Central memory CD4-positive, alpha-beta T cell (primary cell): ENCODE measurements at places on chromosomes 1 and 21.

DNA sequence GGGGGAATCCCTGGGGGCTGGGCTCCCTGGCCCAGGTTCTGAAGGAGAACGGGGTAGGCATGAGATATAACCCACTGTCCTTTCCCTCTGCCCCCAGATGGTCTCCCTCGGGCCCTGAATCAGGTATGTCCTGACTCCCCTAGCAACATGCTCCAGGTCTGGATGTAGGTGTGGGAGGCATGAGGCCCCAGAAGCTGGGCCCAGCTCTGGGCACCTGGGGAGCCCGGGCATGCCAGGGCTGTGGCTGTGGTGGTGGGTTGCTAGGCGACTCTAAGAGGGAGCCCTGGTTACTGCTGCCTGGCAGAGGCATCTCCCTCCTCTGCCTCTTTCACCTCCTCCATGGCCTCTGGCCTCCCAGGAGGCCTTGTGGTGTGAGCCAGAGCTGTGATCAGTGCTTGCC lies 16.2 kb downstream of the FOXO6 start:
- no peak for DNase-seq

DNA sequence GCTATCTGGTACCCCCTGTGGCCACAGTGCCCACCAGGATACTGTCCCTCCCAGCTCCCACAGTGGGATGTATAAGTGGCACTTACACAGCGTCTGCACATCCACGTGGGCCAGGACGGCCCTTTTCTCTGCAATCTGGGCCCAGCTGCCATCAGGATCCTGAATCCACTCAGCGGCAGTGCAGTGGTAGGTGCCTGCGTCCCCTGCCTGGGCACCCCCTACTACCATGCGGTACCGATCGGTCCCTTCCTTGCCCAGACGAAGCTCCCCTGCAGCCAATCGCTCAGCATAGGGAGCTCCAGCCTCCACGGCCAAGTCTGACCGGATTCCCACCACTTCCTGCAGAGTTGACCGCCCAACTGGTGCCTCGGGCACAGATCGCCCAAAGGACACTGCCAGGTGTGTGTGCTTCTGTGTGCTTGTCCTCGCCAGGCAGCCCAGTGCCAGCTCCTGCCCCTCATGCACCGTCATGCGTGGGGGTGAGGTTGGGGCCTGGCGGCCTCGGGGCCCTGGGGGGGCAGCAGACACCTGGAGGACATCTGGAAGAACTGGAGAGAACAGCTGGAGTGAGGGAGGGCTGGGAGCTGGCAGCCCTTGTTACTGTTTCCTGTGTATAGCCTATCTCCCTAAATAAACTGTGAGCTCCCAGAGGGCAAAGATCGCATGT lies 4.7 kb downstream of the IGSF8 start:
- no peak for DNase-seq

DNA sequence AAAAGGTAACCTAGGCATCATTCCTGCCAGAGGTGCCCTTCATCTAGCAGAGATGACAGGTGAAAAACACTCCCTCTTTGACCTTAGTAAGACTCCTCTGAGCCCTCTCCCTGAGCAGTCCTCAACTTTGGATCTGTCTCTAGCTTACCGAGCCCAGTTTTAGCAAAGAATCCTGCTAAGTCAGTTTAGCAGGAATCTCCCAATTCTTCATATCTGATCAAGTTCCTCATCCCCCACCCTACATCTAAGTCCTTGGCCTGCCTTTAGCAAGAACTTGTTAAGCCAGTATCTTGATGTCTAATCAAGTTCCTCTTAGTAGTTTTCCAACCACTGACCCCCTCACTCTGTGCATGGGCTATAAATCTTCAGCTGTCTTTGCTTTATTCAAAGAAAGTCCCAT lies 235.6 kb downstream of the OMA1 start:
- DNase-seq, result no peak

DNA sequence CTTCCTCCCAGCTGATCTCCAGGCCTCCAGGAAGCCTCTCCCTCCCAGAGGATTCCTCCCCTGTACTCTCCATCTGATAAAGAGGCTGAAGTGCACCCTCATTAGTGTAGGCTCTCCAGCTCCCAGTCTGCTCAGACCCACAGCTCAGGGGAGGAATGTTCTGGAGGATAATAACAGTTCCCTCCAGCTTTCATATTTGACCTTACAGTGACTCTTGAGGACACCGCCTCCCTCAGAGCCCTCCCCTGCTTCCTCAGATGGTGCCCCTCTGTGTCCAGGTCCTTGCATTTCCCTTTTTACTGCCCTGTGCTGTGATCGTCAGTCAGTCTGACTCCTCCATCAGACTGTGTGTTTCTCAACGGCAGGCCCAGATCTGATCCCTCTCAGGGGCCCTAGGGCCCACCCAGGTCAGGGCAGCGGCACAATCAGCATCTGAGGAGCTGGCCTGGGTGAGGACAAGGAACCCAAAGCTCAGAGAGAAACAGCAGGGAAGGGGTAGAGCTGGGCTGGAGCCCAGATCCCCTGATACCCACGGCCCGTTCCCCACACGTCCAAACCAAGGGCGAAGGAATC lies 1.1 kb upstream of the SHISAL2A start:
- no peak for DNase-seq

- DNase-seq, result no peak
Observed at GRCh38 chr1:37476460-37477197, 2.2 kb downstream of the ZC3H12A start.

GRCh38 chr1:93588206-93588605 lies 93.4 kb downstream of the BCAR3 start:
- no peak for DNase-seq

DNA sequence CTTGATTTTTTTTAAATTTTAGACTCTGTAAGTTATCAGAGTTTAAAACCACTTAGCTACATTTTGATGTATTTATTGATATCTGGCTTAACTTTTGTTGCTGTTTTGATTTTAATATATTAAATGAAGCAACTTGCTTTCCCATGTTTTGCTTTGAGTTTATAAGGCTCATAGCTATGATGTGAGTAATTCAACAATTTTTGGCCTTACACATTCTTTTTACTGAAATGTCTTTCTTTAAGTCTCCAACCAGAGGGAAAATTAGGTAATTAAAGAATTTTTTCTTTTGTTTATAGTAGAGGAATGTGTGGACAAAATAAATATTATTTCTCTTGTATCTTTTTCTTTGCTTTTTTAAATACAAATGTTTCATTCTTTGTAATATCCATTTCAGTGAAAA lies 258.3 kb upstream of the ADAMTS5 start:
- DNase-seq, result no peak

DNA sequence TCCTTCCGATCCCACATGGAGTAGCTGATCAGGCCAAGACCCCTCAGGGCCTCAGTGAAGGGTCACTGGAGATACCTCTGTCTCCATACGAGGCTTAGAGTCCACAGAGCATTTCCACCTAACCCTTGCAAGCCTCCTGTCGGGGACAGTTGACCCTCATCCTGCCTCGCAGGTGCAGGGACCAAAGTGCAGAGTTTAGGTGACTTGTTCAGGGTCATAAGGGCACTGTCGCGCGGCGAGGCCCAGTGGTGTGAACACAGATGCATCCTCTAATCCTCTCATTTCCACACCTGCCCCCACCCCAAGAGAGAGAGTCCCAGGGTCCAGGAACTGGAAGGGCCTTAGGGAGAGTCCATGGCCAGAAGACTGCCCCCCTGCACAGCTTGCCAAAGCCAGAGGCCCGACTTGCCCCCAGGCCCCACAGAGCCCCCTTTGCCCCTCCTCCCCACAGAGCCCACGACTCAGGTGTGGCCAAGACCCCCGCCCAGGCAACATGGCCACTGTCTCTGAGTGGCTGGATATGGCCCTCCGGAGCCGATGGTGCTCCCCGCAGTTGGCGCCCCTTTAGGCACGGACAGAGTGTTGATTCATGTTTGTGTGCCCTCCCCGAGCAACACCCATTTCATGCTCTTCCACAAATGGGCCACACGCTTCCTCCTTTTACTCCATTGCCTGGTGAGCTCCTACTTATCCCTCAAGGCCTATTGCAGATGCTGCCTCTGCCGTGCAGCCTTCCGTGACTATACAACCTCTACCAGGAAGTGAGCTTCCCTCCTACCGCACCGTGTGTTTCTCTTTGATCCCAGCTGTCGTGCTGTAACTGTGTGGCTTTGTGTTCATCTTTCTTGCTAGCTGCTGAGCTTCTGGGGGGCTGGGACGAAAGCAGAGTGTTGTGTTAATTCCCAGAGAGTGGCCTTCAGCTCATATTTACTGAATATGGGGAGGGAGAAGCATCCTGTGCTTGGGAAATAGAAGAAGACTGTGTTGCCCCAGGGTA lies 1.7 kb downstream of the TRPM2 start:
- DNase-seq, result no peak

- DNase-seq, result no peak
Observed at GRCh38 chr1:51534447-51534846, 15.4 kb upstream of the EPS15 start.

DNA sequence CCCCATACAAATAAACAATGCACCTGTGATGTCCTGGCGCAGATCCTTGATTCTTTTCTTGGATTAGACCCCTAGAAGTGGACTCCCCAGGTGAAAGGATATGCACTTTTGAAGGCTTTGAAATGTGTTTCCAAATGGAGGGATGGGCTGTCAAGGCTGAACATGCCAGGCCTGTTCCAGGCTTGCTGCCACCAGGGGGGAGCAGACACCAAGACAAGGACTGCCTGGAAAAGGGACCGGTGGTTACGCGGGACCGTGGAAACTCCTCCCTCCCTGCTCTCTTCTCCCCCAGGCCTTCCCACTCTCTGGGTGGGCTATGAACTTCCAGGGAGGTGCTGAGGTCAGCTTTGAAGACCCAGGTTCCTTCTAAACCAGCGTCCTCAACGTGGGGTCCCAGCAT lies 12.7 kb downstream of the C1QB start:
- DNase-seq, result no peak

DNA sequence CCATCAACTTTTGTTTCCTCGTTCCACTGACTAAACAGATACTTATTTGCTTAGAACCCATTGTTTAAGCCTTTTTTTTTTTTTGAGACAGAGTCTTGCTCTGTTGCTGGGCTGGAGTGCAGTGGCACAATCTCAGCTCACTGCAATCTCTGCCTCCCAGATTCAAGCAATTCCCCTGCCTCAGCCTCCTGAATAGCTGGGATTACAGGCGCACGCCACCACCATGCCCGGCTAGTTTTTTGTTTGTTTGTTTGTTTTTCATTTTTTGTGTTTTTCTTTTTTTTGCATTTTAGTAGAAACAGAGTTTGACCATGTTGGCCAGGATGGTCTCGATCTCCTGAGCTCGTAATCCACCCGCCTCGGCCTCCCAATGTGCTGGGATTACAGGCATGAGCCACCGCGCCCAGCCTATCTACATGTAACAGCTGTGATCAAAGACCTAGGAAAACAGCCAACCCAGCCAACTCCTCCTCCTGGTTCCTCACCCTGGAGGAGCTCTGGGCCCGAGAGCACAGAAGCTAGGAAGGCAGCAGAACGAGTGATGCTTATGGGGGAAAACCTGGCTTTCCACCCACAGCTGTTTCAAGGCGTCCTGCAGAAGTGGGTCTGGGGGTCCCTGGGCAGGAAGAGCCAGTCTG lies 32.9 kb downstream of the KCNN3 start:
- DNase-seq, result no peak

DNA sequence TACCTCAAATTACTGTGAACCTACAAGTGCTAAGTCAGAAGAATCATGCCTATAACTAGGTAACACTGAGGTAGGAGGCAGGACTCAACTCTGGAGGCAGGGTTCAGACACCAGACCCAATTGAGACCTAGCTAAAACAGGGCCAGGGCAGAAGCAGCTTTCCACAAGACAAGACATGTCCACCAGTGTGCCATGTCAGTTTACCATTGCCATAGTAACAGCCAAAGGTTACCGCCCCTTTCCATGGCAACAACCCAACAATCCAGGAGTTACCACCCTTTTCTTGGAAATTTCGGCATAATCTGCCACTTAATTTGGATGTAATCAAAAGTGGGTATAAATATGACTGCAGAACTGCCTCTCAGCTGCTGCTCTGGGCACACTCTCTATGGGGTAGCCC lies 432.3 kb downstream of the DPYD start:
- no peak for DNase-seq

DNA sequence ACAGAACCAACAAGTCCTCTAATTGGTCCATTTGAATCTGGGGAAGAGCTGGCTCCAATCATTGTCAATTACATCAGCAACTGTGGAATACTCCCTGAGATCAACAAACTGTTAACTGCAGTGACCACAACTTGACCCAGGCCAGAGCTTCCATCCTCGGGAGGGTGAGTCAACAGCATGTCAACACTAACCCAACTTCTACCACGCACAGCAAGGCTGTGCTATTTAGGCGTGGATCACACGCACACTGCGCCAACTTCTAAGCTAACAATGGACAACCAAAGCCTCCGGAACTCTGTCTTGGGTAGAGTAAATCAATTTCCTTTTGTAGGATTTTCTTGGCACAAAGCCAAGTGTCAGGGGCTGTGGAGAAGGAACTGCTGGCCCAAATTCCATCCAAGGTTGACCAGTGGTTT lies 30.4 kb downstream of the APP start:
- no peak for DNase-seq

DNA sequence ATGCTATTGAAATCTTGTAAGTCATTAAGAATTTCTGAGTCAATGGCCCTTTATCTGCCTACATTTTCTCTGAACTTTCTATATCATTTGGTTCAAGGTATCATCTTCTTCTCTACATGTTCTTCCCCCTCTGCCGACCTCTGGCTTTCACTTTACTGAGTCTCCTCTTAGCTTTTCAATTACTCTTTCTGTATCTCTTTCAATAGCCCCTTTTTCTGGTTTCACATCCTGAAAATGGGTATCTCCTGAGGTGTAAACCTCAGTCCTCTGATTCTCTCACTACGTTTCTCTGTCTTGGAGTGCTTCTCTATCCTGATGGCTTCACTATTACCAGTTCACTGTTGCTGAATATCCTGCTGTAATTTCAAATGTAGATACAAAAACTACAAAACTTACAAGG lies 98.9 kb downstream of the LYST start:
- DNase-seq, result no peak

DNA sequence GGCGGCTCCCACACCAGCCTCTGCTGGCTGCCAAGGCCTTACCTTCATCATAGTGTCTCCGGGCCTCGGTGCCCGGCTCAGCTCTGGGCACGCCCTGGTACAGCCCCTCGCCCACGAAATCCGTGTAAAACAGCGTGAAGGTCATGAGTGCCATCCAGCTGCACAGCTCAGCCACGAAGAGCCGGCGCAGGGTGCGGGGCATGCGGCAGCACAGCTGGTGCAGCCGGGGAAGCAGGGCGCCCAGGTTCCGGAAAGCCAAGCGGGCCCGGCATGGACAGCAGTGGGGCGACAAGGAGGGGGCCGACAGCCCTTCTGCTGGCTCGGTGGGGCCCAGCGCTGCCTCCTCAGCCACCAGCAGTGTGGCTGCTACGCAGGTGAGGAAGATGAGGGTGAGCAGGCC lies 17.5 kb downstream of the SLC45A3 start:
- DNase-seq, result no peak
